ENCODE measurements at places on chromosomes 4 and X.
A peak's percentile ranks its signal among the peaks of the same experiment; 100 is the strongest.

- H3K4me3 ChIP-seq, result no peak overlapping the region
- no peaks in the 10 kb centered on the region for H3K36me3 ChIP-seq
- DNase-seq, result no peak
Measured at GRCh38 chr4:53314252-53314651, 51.6 kb downstream of the SCFD2 start.

GRCh38 chr4:81628489-81628888 is 156.8 kb upstream of the RASGEF1B start:
- no peaks in the 10 kb centered on the region for H3K36me3 ChIP-seq
- no peak overlapping the region for H3K27ac ChIP-seq
- no peak overlapping the region for H3K4me3 ChIP-seq

GRCh38 chr4:95516528-95517017 is 32.2 kb downstream of the UNC5C start:
- H3K4me3 ChIP-seq, result no peak overlapping the region
- H3K27me3 ChIP-seq, result no peaks in the 10 kb centered on the region
- H3K27ac ChIP-seq, result no peak overlapping the region
- no peaks in the 10 kb centered on the region for H3K36me3 ChIP-seq
- H3K4me1 ChIP-seq, result no peaks in the 10 kb centered on the region

- DNase-seq, result no peak
- no peaks in the 10 kb centered on the region for H3K36me3 ChIP-seq
- H3K27me3 ChIP-seq, result no peaks in the 10 kb centered on the region
- H3K27ac ChIP-seq, result no peak overlapping the region
Measured at GRCh38 chr4:20288846-20289512, 37.3 kb downstream of the SLIT2 start.

DNA sequence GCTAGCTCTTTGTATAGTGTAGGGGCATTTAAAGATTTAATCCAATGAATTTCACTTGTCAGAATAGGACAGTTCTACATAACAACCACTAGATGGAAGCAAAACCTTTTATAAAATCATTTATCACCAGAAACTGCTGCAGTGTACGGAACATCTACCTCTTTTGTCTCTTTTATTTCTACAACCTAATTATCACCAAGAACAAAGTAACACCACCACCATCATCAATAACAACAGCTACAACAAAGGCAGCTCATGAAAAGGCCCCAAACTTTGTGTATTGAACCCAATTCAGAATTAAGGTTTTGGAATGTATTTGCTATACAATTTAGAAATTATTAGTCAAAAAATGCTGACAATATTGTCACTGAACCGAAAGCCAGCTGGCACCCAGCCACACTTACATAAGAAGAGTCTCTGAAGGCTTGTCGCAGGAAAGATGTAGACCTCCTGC is 260.9 kb upstream of the RPS6KA3 start:
- H3K4me3 ChIP-seq, result no peak overlapping the region
- H3K36me3 ChIP-seq, result no peaks in the 10 kb centered on the region
- H3K4me1 ChIP-seq, result no peaks in the 10 kb centered on the region

- H3K36me3 ChIP-seq, result no peaks in the 10 kb centered on the region
- no peak overlapping the region for H3K27ac ChIP-seq
- H3K4me3 ChIP-seq, result no peak overlapping the region
- H3K27me3 ChIP-seq, result peaks cover 2% of the 10 kb centered on the region
Measured at GRCh38 chr4:153076861-153077260, 127.4 kb upstream of the TRIM2 start.

DNA sequence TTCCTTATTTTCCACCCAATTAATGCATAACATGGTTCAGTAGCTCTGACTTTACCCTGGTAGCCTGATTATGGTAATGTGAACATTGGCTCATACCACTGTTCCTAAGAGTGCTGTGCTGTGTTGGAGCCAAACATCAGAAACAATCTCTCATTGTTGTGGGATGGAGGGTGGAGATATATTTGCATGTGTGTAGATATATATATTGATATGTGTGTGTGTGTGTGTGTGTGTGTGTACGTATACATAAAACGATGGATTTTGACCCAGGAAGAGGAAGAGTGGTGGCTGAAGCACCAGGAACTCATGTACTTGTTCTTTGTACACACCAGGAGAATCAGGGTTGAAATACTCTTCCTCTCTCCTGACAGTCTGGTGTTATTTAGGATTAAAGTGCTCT is 247.7 kb downstream of the IL15 start:
- H3K4me3 ChIP-seq, result no peak overlapping the region
- H3K27me3 ChIP-seq, result peaks cover 2% of the 10 kb centered on the region
- H3K36me3 ChIP-seq, result no peaks in the 10 kb centered on the region
- no peak for DNase-seq

GRCh38 chr4:15164571-15164970 is 162.3 kb downstream of the CPEB2 start:
- no peak for DNase-seq
- H3K27ac ChIP-seq, result no peak overlapping the region
- H3K27me3 ChIP-seq, result peaks cover 1% of the 10 kb centered on the region
- no peaks in the 10 kb centered on the region for H3K36me3 ChIP-seq
- H3K4me1 ChIP-seq, result peaks cover 9% of the 10 kb centered on the region

- H3K27me3 ChIP-seq, result peaks cover 4% of the 10 kb centered on the region
- peak within 1 kb of the TSS; percentile 74 for H3K27ac ChIP-seq
- no peaks in the 10 kb centered on the region for H3K36me3 ChIP-seq
- no peaks in the 10 kb centered on the region for H3K4me1 ChIP-seq
- peak; percentile 91 for DNase-seq
Measured at GRCh38 chr4:1683736-1684505, at the start of gene FAM53A. TSS of gene FAM53A (minus strand) at chr4:1684313. CDS start at chr4:1668741, 15,572 bp downstream.

GRCh38 chr4:534576-535151 is 35.7 kb downstream of the PIGG start:
- H3K4me1 ChIP-seq, result no peaks in the 10 kb centered on the region
- peaks cover 12% of the 10 kb centered on the region for H3K27me3 ChIP-seq
- no peak overlapping the region for H3K27ac ChIP-seq
- no peak for DNase-seq

- no peaks in the 10 kb centered on the region for H3K27me3 ChIP-seq
- no peak overlapping the region for H3K4me3 ChIP-seq
- H3K4me1 ChIP-seq, result no peaks in the 10 kb centered on the region
- DNase-seq, result no peak
- no peaks in the 10 kb centered on the region for H3K36me3 ChIP-seq
Measured at GRCh38 chr4:149845743-149846142, 30.1 kb upstream of the IQCM start.

GRCh38 chr4:69697536-69698242 is 44.6 kb upstream of the UGT2A1 start:
- no peaks in the 10 kb centered on the region for H3K36me3 ChIP-seq
- H3K27ac ChIP-seq, result no peak overlapping the region
- H3K27me3 ChIP-seq, result no peaks in the 10 kb centered on the region
- no peak overlapping the region for H3K4me3 ChIP-seq

DNA sequence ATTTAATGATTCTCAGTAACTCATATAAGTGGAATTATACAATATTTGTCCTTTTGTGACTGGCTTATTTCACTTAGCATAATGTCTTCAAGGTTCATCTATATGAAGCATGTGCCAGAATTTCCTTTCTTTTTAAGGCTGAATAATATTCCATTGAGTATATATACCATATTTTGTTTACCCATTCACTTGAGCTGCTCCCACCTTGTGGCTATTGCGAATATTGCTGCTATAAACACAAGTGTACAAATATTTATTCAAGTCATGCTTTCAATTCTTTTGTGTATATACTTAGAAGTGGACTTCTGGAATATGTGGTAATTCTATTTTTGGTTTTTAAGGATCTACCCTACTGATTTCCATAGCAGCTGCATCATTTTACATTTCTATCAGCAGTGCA is 219.1 kb downstream of the MID1 start:
- H3K27me3 ChIP-seq, result no peaks in the 10 kb centered on the region
- no peaks in the 10 kb centered on the region for H3K36me3 ChIP-seq
- H3K4me1 ChIP-seq, result peaks cover under 1% of the 10 kb centered on the region
- no peak overlapping the region for H3K27ac ChIP-seq
- no peak overlapping the region for H3K4me3 ChIP-seq

DNA sequence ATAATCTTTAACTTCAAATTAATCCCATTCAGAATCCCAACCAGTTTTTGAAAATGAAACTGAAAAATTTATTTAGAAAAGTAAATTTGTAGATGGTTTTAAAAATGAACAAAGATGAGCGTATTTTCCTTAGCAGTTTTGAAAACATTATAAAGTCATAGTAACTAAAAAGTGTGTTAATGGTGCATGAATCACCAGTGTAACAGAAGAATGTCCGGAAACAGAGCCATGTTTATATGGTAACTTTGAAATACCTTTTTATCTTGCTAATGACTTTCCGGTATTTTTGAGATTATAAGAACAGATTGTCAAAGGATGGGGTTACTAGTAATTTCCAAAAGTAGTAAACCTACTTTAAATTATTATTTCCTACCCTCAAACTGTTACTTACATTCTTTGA is 145.9 kb downstream of the IRS4 start:
- no peak for DNase-seq
- H3K4me1 ChIP-seq, result no peaks in the 10 kb centered on the region
- H3K36me3 ChIP-seq, result peaks cover 7% of the 10 kb centered on the region
- no peak overlapping the region for H3K4me3 ChIP-seq
- H3K27ac ChIP-seq, result no peak overlapping the region

- no peaks in the 10 kb centered on the region for H3K27me3 ChIP-seq
- no peaks in the 10 kb centered on the region for H3K36me3 ChIP-seq
- peak; percentile 6 for DNase-seq
Measured at GRCh38 chr4:117447925-117448324, 362.5 kb upstream of the TRAM1L1 start.

- DNase-seq, result no peak
- H3K4me1 ChIP-seq, result no peaks in the 10 kb centered on the region
- H3K27me3 ChIP-seq, result no peaks in the 10 kb centered on the region
- no peak overlapping the region for H3K27ac ChIP-seq
Measured at GRCh38 chr4:30068234-30068633, 651.9 kb upstream of the PCDH7 start.

GRCh38 chr4:168878623-168879022 is 131.4 kb downstream of the CBR4 start:
- H3K4me3 ChIP-seq, result peak overlapping the region; percentile 92
- no peak for DNase-seq
- peak overlapping the region; percentile 49 for H3K27ac ChIP-seq
- no peaks in the 10 kb centered on the region for H3K27me3 ChIP-seq
- peaks cover 3% of the 10 kb centered on the region for H3K4me1 ChIP-seq
- peaks cover 3% of the 10 kb centered on the region for H3K36me3 ChIP-seq

- DNase-seq, result no peak
- no peaks in the 10 kb centered on the region for H3K36me3 ChIP-seq
- no peaks in the 10 kb centered on the region for H3K27me3 ChIP-seq
- no peak overlapping the region for H3K27ac ChIP-seq
Measured at GRCh38 chrX:46366381-46367207, 178.6 kb downstream of the ZNF674 start.

DNA sequence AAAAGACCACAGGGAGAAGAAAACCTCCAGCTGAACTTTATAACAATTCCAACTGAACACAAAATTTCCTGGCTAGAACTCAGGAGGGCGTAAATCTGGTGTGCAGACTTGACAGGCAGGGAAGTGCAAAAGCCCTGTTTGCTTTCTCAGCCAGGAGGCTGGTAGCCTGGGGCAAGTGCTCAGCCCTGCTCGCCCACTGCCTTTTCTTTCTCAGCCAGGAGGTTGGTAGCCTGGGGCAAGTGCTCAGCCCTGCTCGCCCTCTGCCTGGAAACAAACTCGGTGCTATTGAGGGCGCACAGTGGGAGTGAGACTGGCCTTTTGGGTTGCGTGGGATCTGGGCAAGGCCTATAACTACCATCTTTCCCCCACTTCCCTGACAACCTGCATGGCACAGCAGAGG is 275.4 kb upstream of the MAOA start:
- peaks cover 2% of the 10 kb centered on the region for H3K27me3 ChIP-seq
- H3K27ac ChIP-seq, result no peak overlapping the region
- no peaks in the 10 kb centered on the region for H3K4me1 ChIP-seq
- no peak overlapping the region for H3K4me3 ChIP-seq
- DNase-seq, result no peak
- no peaks in the 10 kb centered on the region for H3K36me3 ChIP-seq

GRCh38 chr4:149113804-149114430 is 671.7 kb upstream of the NR3C2 start:
- no peak overlapping the region for H3K4me3 ChIP-seq
- no peaks in the 10 kb centered on the region for H3K27me3 ChIP-seq
- no peaks in the 10 kb centered on the region for H3K36me3 ChIP-seq
- DNase-seq, result no peak

- no peaks in the 10 kb centered on the region for H3K36me3 ChIP-seq
- peak; percentile 33 for DNase-seq
Measured at GRCh38 chr4:40325406-40326019, 9.6 kb upstream of the CHRNA9 start.

GRCh38 chr4:177487977-177488376 is 45.7 kb upstream of the AGA start:
- H3K36me3 ChIP-seq, result no peaks in the 10 kb centered on the region
- H3K27ac ChIP-seq, result no peak overlapping the region
- no peak for DNase-seq
- peaks cover 5% of the 10 kb centered on the region for H3K4me1 ChIP-seq
- H3K4me3 ChIP-seq, result no peak overlapping the region
- H3K27me3 ChIP-seq, result no peaks in the 10 kb centered on the region

DNA sequence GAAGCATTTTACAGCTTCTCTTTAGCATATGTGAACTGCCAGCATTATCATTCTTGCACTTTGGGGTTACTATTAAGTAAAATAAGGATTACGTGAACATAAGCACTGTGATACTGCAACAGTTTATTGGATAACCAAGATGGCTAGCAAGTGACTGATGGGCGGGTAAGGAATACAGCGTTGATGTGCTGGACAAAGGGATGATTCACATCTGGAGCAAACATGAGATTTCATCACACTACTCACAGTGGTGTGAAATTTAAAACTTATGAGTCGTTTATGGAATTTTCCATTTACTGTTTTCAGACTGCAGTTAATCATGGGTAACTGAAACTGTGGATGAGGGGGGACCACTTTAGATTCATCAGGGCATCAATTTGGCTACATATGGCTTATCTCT is 16.0 kb downstream of the NBDY start:
- H3K27me3 ChIP-seq, result peaks cover 1% of the 10 kb centered on the region
- H3K4me3 ChIP-seq, result no peak overlapping the region
- H3K27ac ChIP-seq, result no peak overlapping the region
- peaks cover 15% of the 10 kb centered on the region for H3K36me3 ChIP-seq

DNA sequence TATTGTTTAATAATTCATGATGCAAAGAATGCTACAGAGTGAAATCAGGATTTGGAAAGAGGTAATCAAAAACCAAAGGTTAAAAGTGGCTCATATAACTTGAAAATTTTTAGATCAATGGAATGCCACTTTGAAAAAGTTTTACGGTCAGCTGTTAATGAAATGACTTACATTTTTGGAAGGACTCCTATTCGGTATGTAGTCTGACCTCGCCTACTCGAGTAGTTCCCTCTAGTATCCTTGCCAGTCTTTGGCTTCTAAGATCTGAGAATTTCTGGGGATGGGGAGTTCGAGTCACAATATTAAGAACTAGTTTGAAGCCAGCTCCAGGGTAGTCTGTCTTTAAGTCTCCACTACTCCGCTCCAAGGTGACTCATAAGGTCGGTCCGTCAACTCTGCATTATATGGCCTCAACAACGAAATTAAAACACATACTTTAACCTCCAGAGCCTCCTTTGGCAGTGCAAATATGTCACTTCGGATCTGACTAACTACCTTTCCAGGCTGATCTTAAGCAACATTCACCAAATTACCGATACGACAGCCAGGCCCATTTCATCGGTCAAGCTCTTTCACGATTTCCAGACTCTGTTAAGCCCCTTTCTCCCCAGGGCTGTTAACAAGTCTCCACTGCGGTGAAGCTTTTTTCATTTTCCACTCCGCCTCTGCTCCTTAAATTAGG is 733 bp upstream of the NAA15 start:
- H3K27ac ChIP-seq, result peak overlapping the region; percentile 85
- DNase-seq, result no peak

Data from endothelial cell (in vitro differentiated cells).